MG63 (cell line): ENCODE measurements at places on chromosomes 2 and 18.

- no peak for DNase-seq
Measured at GRCh38 chr2:54899576-54900200, 150.6 kb downstream of the RTN4 start.

- DNase-seq = peak; percentile 85
Measured at GRCh38 chr2:180980106-180980942, at the start of gene UBE2E3. Gene UBE2E3 (plus strand): TSS chr2:180980605. CDS start chr2:180982043, 1,438 bp downstream.

DNA sequence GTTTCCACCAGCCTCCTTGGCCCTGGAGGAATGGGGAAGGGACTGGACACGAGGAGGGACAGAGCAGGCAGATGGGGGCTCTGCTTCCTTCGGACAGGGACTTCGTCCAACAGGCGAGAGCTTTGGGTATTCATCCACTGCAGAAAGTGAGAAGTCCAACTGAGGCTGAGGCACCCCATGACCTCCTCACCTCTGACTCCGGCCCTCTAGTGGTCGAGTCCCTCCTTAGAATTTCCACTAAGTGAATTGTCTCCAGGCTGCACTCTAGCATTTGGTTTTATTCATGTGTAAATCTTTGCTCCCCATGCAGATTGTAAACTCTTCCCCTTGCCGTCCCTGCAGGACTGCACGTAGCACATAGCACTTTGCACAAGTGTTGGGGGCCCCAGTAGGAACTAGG, 75.6 kb downstream of the TMEM247 start:
- DNase-seq = no peak

GRCh38 chr2:179263015-179263414, 1.6 kb downstream of the SESTD1 start:
- DNase-seq = no peak

GRCh38 chr2:228545041-228545747, 363.7 kb upstream of the SPHKAP start:
- DNase-seq = peak; percentile 10

- no peak for DNase-seq
Measured at GRCh38 chr2:15620857-15621471, 29.3 kb downstream of the DDX1 start.

GRCh38 chr2:134348239-134348638, 94.4 kb downstream of the MGAT5 start:
- DNase-seq = no peak

DNA sequence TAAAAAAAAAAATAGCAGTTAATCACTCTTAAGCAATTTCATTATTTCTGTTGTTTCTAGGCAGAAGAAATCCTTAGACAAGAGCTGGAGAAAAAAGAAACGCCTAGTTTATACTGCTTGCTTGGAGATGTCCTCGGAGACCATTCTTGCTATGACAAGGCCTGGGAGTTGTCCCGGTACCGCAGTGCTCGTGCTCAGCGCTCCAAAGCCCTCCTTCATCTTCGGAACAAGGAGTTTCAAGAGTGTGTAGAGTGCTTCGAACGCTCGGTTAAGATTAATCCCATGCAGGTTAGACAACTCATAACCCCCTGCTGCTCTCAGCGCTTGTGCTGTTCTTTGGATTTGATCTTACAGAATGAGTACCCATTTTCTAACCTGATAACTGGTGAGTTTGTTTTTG, 130.4 kb downstream of the TTC27 start:
- DNase-seq = no peak

DNA sequence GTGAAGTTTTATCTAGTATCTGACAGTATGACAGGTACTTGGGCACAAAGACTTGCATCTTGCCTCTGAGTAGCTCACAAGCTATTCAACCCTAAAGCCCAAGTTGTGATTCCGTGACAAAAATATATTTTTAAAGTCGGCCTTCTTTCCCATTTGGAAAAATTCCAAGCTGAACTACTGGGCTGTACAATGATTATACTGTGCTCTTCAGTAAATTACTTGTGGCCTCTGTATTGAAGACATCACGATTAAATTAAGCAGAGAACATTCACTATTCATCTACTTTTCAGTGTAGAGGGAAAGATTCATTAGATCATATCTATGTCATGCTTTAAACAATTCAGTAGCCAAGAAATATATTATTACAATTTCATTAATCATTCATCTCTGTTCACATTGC, 282.2 kb downstream of the CDH2 start:
- no peak for DNase-seq

DNA sequence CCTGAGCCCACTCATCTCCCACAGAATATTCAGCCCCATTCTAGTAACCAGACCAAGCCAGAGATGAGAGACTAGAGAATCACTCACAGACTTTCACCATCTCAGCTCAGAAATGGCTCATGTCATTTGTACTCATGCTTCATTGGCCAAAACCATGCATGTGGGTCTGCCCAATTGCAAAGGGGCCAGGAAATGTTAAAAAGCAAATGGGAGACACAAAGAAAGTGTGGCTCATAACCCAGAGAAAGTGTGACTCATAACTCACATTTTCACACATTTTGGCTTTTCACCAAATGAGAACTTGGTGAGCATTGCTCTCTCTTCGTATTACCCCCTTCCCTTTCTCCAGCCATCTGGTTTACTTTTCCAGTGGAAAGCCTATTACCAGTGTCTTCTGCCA, 66.2 kb downstream of the MDH1 start:
- DNase-seq = no peak

DNA sequence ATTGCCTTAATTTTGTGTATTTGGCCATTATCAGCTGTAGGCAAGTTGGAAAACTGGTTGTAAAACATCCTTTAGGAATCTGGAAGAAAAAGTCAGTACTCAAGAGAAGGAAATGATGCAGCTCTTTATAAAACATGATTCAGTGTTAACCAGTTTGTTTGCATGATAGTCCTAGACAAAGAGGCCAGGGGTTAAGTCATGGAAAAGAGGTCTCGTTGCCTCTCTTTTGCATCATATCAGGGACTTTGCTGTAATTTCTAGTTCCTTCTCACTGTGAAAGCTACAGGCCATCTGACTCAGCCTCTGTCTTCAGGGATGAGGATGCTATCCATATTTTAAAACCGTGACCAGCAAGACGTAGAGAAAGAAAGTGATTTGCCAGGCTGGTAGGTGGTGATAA, 38.0 kb downstream of the NPAS2 start:
- DNase-seq = no peak

- no peak for DNase-seq
Measured at GRCh38 chr2:182259629-182260150, 167.1 kb downstream of the PDE1A start.

GRCh38 chr2:239393388-239393940, 7.4 kb downstream of the HDAC4 start:
- peak; percentile 25 for DNase-seq

DNA sequence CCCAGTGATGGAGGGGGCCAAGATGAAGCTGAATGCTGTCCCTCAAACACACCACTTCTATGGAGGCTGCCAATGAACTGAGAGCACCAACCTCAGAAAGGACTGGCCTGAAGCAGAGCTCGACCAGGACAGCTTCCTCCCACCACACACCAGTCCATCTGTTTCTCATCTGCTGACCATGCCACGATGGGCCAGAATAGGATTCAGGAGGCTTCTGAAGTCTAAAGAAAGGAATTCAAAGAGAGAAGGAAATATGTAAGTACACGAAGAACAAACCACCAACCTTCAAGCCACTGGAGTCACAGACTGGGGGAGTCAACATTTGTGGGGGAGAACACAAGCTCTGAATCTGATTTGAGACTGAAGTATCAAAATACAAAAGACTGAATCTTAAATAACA, 157.6 kb upstream of the CCDC68 start:
- no peak for DNase-seq

DNA sequence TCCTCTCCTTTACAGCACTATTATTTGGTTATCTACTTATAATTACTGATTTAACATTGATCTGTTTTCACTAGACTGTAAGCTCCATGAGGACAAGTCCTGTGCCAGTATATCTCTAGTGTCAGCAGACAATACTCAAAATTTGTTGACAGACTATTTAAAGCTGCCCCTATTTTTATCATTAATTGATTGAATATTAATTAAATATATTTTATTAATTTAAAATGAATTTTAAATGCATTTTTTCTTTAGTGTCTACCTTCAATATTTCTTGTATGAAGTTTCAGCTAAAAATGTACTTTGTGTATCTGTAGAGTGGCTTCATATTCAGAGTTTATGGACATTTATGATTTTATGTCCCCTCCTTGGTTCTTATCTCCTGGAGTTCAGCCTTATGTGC, 26.4 kb upstream of the FHOD3 start:
- no peak for DNase-seq

DNA sequence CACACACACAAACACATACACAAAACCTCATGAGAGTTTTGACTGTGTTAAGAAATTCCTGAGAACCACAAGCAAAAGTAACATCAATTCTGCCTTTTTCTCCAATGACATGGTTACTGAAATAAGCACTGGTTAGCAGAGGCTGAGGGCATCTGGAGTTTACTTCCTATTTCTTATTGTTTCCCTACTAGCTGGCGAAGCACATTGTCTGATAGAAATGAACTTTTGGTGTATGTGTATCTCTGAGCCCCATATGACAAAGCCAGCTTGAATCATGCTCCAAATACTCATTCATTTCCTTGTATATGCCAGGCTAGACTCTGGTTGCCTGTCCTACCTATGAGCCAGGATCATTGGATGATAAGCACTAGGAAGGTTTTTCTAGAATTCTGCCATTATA, 203.1 kb downstream of the NCKAP5 start:
- no peak for DNase-seq

DNA sequence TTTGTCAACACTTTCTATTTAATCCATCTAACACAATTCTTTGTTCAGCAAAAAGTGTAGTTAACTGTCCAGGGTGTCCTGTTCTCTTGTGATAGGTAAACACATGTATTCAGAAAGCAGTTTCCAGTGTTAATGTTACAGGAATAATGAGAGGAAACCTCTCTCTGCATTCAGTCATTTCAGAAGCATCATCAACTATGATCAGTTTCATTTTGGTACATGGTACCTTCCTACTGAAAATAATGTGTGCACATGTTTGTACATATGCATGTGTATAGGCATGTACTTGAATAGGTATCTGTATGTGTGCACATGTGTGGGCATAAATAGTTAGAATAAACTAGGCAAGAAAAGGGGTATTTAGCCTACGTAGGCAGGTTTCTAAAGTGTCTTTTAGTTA, 16.6 kb downstream of the EFEMP1 start:
- DNase-seq = no peak

DNA sequence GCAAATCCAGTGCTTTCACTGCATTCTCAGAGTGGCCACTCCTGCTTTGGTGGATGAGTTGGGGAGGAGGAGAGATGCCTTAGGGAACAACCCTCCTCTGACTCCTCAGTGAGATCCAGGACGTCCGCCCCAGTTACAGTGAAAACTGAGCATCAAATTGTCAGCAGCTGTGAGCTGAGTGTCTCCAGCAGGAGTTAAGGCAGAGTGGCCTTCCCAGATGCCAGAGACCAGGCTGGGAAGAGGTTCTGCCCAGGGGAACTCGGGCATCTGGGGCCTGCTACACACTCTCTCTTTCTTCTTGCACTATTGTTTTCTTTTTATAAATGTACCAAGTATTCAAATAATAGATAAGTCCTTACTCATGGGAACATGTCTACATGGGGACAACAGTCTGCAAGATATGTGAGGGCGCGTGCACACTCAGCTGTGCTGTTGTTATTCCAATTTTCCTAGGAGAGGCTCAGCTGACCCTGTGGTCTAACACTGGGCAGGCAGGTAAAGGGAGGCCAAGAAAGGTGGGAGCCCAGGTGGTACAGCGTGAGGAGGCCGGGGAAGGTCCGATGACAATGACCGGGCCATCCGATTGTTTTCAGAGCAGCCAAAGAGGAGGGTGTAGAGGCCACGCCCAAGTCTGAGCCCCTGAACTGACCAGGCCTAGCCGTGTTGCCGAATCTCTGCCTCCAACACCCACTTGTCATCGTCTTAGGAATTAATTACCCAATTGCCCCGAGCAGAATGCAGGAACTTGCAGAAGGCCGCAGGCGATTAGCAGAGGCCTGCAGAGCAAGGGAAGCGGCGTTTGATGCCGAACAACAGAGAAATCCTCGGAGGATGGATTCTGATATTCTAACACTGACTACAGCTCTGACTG, 166.9 kb downstream of the ANAPC1 start:
- no peak for DNase-seq

- DNase-seq = no peak
Measured at GRCh38 chr2:171407676-171408044, 26.1 kb downstream of the METTL8 start.

- DNase-seq = no peak
Measured at GRCh38 chr2:119414894-119415293, 16.8 kb upstream of the TMEM37 start.

DNA sequence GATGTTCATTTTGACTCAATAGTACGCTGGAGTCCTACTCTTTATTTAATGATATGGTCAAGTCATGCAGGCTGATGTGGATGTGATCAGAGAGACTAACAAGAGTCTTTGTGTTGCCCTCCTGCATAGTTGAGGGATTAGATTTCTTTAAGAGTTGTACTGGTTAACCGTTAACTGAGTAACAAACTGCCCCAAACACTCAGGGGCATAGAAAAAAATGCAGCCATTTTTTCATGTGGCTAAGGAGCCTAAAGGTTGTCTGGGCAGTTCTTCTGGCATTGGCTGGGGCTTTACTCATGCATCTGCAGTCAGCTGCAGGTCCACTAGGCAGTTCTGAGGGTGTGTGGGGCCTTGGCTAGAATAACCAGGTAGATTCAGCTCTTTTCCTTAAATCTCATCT, 32.5 kb downstream of the DOCK10 start:
- DNase-seq = no peak

- no peak for DNase-seq
Measured at GRCh38 chr2:148876595-148877402, 1.8 kb downstream of the KIF5C start.

DNA sequence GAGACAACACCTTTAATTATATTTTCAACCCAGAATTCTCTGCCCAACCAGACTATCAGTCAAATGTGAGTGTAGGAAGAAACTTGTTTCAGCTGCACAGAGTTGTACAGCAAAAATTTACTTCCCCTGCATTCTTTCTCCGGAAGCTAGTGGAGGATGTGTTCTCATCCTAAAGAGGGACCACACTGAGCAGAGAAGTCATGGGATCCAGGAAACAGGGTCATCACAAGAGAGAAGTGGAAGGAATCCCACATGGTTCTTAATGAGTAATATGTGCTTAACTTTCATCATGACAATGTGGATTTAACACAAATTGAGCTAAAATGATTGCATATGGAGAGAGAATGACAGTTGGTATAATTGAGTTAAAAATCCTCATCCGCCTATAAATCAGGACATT, 78.2 kb downstream of the INPP4A start:
- no peak for DNase-seq

- no peak for DNase-seq
Measured at GRCh38 chr2:138237667-138238384, 263.7 kb upstream of the SPOPL start.
